ENCODE measurements at places on chromosomes 2 and 18.

DNA sequence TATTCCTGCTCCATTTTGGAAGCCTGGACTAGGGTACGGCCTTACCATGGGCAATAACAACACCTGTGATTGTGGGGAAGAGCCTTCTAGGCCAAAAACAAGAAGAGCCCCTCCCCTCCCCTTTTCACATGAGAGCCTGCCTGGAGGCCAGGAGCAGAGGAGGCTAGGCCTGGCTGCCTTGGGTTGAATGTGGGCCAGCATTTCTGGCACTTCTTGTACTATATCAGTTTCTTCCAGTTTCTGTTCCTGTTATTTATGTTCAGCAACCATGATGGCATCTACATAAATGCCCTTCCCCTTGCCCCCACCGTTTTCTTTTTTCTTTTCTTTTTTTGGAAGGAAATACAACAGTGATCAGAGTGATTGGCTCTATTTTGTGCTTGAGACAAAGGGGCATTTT lies 58.4 kb downstream of the KCTD18 start:
- no peak for DNase-seq

DNA sequence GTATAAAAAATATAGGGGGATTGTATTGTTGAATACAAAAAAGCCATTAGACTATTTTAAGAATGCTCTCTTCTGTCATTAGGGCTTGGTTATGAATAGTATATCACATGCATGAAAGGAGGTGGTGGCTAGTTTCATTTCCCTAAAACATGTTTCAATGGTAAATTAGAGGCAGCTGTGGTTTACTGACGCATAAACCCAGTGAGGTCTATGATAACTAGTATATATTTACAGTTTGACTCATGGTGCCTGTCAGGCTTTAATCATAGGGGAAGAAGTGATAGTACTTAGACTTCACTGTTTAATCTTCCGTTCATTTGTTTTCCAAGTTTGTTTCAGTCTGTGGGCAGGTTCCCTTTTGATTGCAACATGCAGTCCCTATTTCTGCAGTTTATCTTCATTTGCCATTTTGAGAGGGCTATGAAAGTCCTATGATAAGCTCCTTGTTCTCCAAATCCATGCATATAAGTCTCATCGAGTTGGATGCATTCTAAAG lies 55.1 kb upstream of the MAP4K3 start:
- DNase-seq, result no peak

DNA sequence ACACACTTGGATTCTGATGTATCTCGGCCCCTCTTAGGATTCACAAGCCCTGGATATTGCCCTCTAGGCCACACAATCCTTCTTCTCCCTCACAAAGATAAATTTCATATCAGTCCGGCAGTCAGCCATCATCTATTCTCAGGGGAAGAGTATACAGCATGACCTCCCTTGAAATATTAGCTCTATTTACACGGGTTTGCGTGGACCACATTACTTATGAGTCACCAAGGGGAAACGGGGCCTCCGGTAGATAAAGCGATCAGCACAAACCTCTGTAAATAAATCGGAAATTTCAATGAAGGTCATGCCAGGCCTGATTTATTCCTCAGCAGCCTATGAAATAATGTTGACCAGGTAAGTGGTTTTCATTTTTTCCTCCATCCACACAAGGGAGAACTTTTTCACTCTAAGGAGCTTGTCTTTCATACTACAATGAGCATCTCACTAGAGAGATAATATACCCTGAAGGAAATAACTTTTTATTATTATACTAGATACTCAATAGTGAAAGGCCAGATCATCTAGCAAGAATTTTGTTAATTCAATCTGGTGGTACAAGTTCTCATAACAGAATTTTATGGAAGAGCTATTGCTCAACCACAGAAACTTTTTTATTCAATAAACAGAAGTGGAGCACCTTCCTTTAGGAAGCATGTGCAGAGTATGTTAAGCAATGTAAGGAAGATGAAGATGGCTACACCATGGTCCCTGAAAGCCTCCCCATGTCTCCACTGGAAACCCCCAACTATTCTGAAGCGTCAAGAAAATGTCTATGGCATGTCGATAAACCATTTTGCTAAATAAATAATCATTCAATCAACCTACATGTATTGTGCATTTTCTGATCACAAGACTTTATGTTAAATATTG lies 125.2 kb upstream of the PIK3C3 start:
- DNase-seq, result no peak

GRCh38 chr2:165479856-165480255 lies 10.4 kb downstream of the CSRNP3 start:
- no peak for DNase-seq

GRCh38 chr2:62309465-62310091 lies 113.7 kb downstream of the B3GNT2 start:
- no peak for DNase-seq

DNA sequence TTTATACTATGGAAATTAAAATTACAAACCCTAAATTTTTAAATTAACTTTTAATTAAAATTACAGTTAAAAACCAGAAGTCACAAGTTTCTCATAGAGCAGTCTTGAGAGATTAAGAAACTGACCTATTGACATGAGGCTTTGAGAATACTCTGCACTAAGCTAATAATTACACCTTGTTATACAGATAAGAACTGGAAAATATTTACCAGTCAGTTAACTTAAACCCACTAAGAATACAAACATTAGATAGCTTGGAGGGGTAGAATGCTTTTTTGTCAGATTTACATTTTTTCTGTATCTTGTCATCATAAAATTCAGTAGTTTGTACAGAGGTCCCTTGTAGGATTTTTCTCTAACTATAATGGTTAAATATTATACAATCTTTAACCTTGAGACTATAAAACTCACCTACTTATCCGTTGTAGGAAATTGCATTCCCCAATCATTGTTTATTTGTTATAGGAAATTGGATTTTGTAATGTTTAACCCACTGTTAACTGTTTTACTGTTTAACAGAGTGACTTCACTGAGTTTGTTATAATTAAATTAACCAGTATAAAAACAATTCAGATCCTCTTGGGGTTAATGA lies 219.7 kb upstream of the PKDCC start:
- no peak for DNase-seq
